Caco-2 (cell line): ENCODE measurements at places on chromosomes 5 and 9.
A peak's percentile ranks its signal among the peaks of the same experiment; 100 is the strongest.

DNA sequence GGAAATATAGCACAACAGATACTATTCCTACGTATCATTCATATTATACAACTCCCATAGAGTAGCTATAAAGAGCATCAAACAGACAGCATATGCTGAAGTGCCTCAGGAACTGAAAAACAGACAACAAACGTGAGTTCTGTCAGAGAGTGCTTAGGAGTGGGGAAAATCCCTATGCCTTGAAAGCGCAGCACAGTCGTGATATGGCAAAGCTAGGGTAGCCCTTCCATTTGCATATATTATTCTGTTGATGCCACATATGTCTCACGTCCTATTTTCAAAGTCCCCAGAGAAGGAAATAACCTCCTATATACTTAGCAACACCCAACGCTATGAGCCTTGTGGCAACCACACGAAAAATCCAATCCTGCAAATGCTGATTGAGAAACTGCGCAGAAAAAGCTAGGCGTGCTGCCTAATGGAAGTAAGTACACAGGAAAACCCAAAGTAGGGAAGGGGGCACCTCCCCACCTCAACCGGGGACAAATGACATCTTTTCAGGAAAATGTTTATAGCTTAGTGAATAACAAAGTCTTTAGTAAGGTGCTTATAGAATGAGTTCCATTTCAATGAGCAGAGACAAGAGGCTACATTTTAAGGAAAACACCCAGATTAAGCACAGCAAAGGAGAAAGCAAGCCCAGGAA lies 105.1 kb downstream of the MED10 start:
- no peaks in the 10 kb centered on the region for H3K36me3 ChIP-seq
- DNase-seq = no peak
- H3K27ac ChIP-seq = no peak overlapping the region

GRCh38 chr5:37838933-37839341 lies 904 bp downstream of the GDNF start:
- no peak for DNase-seq
- H3K36me3 ChIP-seq = no peaks in the 10 kb centered on the region
- H3K27me3 ChIP-seq = 0 out of 2 replicates have a peak, but pooled peaks cover 1% of the 10 kb centered on the region

DNA sequence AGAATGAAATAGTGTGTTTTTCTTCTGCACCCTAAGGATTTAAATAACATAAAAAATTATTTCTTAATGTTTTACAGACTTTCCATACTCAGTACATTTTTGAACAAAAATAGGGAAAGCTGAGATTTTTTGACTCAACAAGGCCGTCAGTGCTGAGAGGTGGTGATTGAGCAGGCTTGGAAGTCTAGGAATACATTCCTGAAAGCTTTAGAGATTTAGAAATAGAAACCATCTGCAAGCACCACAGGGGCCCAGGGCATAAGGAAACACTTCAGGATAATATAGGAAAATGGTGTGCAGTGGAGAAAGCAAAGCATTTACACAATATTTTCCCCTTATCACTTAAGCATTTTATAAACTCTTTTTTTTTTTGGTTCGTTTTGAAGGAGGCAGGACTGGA lies 5.2 kb downstream of the BASP1 start:
- peak overlapping the region; percentile 57 for H3K27ac ChIP-seq
- DNase-seq = no peak
- H3K4me3 ChIP-seq = no peak overlapping the region
- H3K27me3 ChIP-seq = no peaks in the 10 kb centered on the region

GRCh38 chr5:109965634-109966033 lies 275.9 kb downstream of the MAN2A1 start:
- H3K27ac ChIP-seq = no peak overlapping the region
- no peaks in the 10 kb centered on the region for H3K4me1 ChIP-seq
- DNase-seq = no peak
- H3K27me3 ChIP-seq = no peaks in the 10 kb centered on the region

GRCh38 chr9:94908583-94909249 lies 182.2 kb downstream of the AOPEP start:
- H3K27me3 ChIP-seq = no peaks in the 10 kb centered on the region
- H3K36me3 ChIP-seq = no peaks in the 10 kb centered on the region
- no peak overlapping the region for H3K4me3 ChIP-seq

- no peak overlapping the region for H3K4me3 ChIP-seq
- H3K4me1 ChIP-seq = peaks cover 72% of the 10 kb centered on the region
- no peaks in the 10 kb centered on the region for H3K36me3 ChIP-seq
- no peaks in the 10 kb centered on the region for H3K27me3 ChIP-seq
- H3K27ac ChIP-seq = peak overlapping the region; percentile 91
- peak; percentile 83 for DNase-seq
Observed at GRCh38 chr9:136694163-136694871, 7.1 kb upstream of the AGPAT2 start.

DNA sequence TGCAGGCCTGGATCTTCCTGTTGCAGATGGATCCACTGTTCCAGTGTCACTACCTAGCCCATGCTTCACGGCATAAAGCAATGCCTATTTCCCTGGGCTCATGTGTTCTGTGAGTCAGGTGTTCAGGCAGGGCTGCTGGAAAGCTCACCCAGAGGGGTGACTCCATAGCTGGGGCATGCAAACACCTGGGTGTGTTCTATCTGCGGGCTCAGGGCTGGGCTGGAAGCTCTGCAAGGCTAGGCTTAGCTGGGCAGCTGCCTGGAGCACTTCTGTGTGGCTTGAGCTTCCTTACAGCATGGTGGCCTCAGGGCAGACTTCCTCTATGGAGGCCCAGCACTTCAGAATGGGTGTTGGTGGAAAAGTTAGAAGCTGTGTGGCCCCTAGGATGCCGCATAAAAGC lies 139.9 kb downstream of the GADD45G start:
- H3K4me1 ChIP-seq = no peaks in the 10 kb centered on the region
- H3K27me3 ChIP-seq = no peaks in the 10 kb centered on the region
- H3K4me3 ChIP-seq = no peak overlapping the region
- no peaks in the 10 kb centered on the region for H3K36me3 ChIP-seq
- no peak overlapping the region for H3K27ac ChIP-seq

DNA sequence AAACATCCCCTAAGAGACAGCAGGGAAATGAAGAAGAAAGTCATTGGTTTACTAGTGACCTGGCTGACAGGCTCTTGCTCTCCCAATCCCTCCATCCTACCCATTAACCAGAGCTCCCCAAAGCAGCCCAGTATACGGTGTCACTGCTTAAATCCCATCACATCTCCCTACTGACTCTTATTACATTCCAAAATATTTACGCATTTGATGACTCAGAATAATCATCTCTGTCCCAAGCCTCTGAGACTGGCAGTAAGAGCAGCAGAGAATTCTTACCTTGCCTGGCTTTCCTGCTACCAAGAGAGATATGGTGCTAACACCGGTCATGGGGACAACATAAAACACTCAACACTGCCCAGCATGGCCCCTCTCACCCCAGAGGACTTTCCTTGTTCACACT lies 20.2 kb upstream of the WHRN start:
- H3K27me3 ChIP-seq = no peaks in the 10 kb centered on the region
- no peaks in the 10 kb centered on the region; the same call in 1 of the 2 replicates for H3K4me1 ChIP-seq
- no peak overlapping the region for H3K27ac ChIP-seq
- no peaks in the 10 kb centered on the region for H3K36me3 ChIP-seq
- DNase-seq = no peak
- no peak overlapping the region for H3K4me3 ChIP-seq
